ENCODE measurements at places on chromosomes 16 and 17.

- DNase-seq, result no peak
Measured at GRCh38 chr17:60188759-60189158, 39.0 kb downstream of the CA4 start.

- DNase-seq, result no peak
Measured at GRCh38 chr16:68246666-68247065, 1.5 kb downstream of the PLA2G15 start.

DNA sequence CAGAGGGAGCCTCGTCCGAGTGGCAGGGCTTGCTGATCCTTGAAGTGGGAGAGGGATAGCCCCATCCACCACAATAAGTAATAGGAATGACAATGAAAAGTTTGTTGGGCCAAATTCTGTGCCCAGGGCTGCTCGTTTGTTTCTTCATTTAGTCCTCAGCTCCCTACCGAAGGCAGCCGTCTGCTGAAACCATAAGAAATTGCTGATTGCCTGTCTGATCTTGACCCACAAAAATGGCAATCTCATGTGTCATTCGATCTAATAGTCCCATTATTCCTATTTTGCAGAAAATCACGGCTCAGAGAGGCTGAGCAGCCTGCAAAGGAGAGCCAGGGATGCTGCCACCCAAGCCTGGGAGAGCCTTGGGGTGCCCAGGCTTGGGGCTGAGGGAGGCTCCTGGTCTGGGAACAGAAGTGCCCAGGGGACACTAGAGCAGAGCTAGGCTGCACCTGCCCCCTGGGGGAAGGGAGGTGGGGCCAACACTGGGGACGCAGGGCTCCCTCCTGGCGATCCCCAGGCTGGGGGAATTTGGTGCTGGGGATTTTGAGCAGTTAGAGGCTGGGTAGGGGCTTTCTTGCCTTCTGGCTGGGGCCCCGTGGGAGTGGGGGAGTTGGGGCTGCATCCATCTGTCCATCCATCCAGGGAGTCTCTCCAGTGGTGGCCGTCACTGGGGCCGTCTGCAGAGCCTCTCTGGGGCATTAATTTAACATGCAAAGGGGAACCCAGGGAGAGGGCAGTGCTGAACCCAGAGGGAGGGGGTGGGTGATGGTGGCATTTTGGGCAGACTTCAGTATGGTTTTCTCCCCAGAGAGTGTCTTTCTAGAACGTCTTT, 53.5 kb downstream of the SOCS1 start:
- no peak for DNase-seq

- no peak for DNase-seq
Measured at GRCh38 chr16:11552440-11552839, 34.3 kb downstream of the LITAF start.

DNA sequence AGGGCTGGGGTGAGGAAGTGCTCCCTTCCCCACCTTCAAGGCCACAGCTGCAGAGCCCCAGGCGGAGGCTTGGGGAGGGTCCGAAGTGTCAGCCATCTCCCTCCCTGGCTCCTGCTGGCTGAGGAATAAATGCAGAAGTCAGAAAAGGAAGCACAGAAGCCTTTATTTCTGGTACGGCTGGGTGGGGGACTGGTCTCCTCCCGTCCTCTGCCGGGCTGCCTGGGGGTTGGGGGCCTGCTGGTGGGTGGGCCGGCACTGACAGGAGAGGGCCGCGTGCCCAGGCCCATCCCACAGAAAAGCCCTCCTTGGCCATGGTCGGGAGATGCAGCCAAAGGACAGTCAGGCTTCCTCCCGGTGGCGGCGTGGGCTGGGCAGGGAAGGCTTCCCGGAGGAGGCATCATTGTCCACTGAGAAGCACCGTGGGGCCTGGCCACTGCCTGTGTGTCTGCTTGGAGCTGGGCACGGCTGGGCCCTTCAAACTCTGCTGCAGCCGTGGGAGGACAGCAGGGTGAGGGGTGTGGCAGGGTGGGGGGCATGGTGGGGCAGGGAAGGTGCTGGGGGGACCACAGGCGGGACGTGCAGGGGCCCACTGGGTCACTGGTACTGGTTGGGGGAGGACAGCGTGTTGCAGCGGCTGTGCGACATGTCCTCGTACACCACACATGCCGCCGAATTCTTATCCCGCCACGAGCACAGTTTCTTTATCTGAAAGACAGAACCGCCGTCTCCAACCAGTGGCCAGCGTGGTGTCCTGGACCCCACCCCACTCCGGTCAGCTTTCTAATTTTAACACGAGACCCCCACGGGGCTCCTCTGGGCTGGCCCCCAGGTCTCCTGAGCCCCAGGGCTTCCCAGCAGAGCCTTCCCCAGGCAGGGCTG, 2.4 kb downstream of the CD7 start:
- no peak for DNase-seq

GRCh38 chr17:81252326-81252986, 13.3 kb downstream of the NDUFAF8 start:
- DNase-seq, result no peak

DNA sequence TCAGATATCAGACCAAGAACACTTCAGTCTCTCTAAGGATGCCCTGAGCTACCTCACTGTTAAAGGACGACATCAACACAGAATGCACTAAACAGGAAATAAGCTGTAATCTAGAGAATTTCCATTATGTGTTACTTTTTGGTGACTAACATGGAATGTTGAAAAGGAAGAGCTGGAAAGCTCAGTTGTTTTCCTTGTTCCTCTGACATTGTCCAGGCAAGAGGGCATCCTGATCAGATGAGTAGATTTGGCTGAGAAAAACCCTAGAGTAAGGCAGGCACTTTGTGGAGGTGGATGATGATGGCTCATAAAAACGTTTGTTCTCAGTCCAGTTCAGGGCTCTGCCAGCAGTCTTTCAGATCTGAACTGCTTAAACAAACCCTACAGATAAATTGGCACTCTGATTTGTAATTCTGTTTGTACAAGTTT, 34.0 kb downstream of the DGKE start:
- no peak for DNase-seq

- DNase-seq, result no peak
Measured at GRCh38 chr17:57357392-57357784, 101.1 kb downstream of the MSI2 start.

GRCh38 chr17:10698096-10698818, 863 bp downstream of the ADPRM start:
- DNase-seq, result no peak

DNA sequence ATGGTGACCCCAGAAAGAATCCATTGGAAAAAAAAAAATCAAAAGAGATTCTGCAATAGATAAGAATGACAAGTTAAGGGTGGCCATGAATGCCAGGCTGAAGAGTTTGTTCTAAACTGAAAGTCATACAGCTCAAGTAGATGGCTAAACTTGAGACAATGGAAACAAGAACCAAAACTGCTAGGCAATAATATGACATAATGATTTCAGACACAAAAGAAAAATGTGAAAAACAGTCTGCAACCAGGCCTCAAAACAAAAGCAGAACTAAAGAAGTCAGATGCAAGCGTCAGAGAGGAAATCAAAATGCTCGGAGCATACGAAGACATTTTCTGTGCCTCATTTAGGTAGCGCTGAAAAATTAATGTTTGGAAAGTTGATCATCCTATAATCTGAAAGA, 54.4 kb upstream of the YPEL2 start:
- DNase-seq, result no peak

DNA sequence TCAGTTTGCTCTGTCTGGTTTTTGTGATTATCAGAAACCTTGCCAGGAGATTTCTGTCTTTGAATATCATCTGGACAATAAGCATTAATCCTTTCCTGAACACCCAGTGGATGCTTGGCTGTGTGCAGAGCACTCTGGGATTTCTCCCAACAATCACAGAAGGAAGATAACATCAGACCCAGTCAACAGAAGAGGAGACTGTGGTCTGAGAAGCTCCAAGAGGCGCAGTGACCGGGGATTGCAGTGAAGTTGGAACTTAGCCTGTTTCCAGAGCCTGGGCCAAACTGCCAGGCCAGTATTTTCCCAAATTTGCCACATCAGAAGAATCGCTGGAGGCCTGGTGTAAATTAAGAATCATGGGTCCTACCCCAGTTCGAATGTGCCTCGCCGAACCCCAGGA, 264.7 kb downstream of the C16orf95 start:
- no peak for DNase-seq

GRCh38 chr17:29195465-29196081, 15.4 kb upstream of the MYO18A start:
- DNase-seq, result no peak

DNA sequence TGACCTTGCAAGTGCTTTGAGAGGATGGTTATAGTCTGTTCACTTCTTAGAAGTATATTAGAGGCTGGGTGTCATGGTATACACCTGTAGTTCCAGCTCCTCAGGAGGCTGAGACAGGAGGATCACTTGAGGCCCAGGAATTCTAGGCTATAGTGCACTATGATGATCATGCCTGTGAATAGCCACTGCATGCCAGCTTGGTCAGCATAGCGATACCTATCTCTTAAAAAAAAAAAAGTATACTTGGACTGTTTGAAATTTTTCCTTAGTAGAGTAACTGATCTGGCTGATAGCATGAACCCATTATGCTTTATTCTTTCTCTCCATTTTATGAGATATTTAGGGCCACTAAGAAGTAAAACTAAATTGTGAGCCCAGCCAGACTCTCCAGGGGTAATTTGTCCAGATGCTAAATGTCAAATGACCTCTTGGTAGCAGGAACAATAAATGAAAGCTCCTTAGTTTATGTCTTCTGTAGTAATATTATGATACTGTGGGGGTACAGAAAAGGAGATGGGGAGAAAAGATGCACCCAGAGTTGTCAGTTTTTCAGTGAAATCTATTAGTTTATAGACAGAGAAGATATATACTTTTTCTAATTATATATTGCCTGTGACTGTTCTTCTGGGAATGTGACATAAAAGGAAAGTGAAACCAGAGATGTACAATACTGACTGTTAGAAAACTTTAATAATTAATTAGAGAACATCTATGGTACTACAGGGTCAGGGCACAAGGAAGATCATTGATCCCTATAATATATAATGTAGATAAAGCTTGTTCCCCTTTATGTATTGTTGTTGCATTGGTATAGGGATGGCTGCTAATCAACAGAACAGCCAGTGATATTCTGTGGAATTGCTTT, 335.3 kb upstream of the TBX2 start:
- DNase-seq, result no peak

- no peak for DNase-seq
Measured at GRCh38 chr16:86740906-86741799, 162.8 kb downstream of the FOXL1 start.

GRCh38 chr17:52546990-52547389, 388.5 kb upstream of the CA10 start:
- no peak for DNase-seq

- DNase-seq, result no peak
Measured at GRCh38 chr17:72338847-72339790, 218.3 kb downstream of the SOX9 start.

GRCh38 chr16:27321013-27321915, 7.5 kb downstream of the IL4R start:
- DNase-seq, result no peak

GRCh38 chr16:26058326-26058725, 366.6 kb downstream of the HS3ST4 start:
- DNase-seq, result no peak

DNA sequence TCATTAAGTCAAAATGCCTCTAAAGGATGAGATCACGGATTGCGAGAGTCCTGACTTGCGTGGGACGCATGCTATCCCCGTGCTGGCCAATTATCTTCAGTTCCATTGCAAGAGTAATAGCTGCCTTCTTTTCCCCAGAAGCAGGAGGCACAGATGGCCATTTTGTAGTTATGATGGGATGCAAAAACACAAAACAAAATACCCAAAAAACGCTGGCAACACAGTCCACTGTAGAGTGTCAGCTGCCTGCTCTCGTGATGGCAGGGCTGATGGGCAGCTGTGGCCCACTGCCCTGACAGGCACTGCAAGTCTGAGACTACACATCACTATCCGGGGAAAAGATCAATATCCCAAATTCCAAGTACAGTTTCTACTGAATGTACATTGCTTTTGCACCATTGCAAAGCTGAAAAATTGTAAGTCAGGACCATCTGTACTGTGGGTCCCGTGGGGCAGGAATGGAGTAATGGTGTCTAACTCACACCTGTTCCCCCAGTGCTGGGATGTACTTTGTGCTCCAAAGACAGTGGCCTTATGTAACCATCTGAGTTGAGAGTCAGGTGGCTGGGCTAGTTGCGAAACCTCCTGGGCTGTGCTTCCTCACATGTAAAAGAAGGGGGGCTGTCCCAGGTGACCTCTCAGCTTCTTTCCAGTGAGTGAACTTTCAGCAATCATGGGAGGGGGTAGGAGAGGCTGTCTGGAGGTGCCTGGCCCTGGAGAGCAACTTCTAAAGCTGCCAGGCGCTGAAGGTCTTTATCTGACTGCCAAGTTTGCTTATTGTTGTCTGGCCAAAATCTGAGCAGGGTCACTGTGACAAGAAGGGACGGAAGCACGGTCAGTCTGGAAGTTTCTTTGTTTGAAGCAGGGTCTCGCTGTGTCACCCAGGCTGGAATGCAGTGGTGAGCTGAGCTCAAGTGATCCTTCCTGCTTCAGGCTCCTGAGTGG, 4.7 kb downstream of the SLC47A1 start:
- DNase-seq, result no peak

GRCh38 chr16:54479546-54479945, 193.0 kb upstream of the IRX3 start:
- no peak for DNase-seq

GRCh38 chr17:82837586-82838320, 2.1 kb downstream of the ZNF750 start:
- no peak for DNase-seq

- no peak for DNase-seq
Measured at GRCh38 chr16:66474750-66475199, 47.7 kb downstream of the BEAN1 start.

DNA sequence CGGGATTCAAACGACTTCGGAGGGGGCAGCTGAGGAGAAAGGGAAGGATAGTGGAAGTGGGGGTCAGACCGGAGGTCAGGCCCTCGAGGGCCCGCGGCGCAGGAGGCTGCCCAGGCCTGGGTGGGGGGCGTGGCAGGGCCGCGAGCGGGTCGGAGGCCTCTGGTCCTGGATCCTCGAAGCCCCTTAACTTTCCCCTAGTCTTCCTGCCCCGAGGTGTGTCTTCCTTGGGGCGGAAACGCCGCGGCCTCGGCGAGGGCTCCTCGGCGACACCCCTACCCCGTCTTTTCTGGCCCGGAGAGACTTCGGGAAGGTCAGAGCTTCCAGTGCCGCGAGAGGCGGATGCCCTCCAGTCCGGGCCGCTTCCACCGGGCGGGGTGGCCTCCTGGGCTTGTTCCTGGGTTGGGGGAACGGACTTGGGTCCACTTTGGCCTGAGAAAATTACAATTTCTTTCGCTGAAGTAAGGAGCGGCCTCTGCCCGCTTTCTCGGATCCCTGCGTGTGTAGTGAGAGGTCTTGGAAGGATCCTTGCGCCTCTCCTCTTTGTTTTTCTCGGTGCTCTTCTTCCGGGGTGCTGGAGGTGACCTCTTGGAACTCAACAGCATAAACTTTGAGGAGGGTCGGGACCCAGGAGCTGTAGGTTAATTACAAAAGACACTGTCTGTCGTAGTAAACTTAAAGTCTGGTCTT, 491 bp downstream of the IST1 start:
- DNase-seq, result no peak
